ENCODE measurements at places on chromosomes 5 and 9. TPM values are rescaled to one million over a fixed set of nuclear protein-coding genes. Genes with fewer than 3 reads are reported as not detected.

Gene ACOT12
- not detected for total RNA-seq

GRCh38 chr9:12961276-12961809 is 186.5 kb downstream of the LURAP1L start:
- no peak for DNase-seq

- DNase-seq, result no peak
Measured at GRCh38 chr9:137776306-137776995, 101.1 kb upstream of the CACNA1B start.

Gene LYRM7
- 15.2 TPM for total RNA-seq

Gene LCN9
- total RNA-seq, result not detected

Gene TMEM161B
- total RNA-seq, result 62.4 TPM

- no peak for DNase-seq
Measured at GRCh38 chr5:100406640-100407039, 128.5 kb upstream of the FAM174A start.

Gene SOHLH1
- total RNA-seq, result not detected

Gene PRR7
- total RNA-seq, result not detected

DNA sequence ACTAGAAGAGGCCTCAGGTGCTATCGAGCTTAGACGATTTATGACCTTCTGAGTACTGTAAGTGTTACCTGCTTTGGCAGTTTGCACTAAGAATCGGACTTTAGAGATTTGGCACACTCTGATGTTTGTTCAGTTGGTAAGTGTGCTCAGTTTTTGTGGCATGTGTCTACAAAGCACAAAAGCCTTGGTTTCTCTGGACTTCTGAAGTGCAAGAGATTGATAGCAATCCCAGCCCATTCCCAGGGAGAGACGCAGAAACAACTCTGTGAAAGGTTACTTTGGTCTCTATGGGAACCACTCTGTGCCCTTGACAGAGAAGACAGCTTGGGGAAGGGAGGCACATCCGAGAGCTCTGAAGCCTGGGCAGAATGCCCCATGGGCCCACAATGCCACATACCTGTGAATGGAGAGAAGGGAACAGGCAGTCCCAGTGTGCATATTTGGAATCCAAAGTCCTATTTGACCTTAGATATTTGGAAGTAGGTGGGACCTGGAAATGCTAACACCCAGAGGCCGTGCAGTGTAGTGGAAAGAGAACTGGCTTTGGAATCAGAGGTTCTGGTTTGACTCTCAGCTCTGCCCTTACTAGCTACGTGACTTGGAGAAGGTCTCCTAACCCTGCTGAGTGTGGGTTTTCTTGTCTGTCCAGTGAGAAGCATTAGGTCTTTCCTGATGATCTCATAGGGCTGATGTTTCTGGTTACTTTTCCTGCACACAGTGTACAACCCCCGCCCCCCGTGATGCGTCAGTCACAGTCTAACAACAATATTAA is 194.3 kb upstream of the VLDLR start:
- peak; percentile 70 for DNase-seq

Gene ISL1
- total RNA-seq, result not detected

- peak; percentile 27 for DNase-seq
Measured at GRCh38 chr9:104774831-104775573, 11.1 kb downstream of the NIPSNAP3B start.

DNA sequence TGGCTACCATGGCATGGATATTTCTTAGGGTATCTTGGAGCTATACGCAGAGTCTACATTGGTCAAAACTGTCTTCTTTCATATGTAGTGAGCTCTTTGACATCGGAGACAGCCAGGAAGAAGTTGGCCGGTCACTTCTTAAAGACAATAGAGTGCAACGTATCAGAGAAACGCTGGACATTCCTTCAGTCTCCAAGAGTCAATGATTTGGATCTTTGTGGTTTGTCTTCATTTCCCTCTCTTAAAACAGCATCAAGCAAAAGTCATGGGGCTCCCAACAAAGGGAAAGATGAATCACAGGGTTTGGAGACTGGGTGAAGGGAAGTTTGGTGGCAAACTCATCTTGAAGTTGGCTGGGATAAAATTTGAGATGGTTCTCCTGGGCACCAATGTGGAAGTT is 320.1 kb downstream of the AGTPBP1 start:
- DNase-seq, result no peak

Gene NR3C1
- total RNA-seq, result 6.4 TPM

GRCh38 chr9:136455043-136456002 is 15.7 kb upstream of the INPP5E start:
- DNase-seq, result no peak

Gene PROB1
- not detected for total RNA-seq

DNA sequence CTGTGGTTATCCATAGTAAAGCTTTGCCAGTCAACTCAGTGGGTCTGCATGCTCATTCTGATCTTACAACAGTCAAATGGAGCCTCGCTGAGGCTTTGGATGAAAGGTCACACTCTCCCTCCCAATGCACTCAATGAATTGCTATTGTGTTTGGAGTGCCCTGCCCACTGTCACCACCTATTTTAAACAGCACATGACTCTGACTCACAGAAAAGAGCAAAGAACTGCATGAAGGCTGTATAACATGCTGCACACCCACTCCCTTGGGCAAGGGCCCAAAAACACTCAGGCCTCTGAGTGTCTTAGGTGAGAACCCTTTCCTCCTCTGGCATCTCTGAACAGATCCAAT is 118.7 kb upstream of the CCDC112 start:
- peak; percentile 70 for DNase-seq

DNA sequence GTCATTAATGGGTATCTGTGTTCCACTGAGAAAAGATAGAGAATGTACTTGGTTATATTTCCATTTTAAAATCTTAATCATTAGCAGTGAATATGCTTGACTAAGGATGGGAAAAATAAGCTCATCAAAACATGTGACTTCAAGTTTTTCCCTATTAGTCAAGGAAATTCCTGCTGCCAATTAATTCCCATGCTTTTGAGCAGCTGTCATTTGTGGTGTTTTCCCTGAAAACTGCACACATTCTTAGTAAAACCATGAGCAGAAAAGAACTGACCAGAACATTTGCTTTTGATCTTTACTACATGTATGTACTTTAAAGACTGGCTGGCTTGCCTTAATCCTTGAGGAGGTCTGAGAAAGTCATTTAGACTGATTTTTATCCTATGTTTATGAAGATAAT is 75.2 kb downstream of the AOPEP start:
- no peak for DNase-seq

GRCh38 chr9:123081824-123082223 is 48.4 kb downstream of the GPR21 start:
- no peak for DNase-seq

- DNase-seq, result no peak
Measured at GRCh38 chr5:115599502-115599901, 2.8 kb downstream of the TICAM2 start.

DNA sequence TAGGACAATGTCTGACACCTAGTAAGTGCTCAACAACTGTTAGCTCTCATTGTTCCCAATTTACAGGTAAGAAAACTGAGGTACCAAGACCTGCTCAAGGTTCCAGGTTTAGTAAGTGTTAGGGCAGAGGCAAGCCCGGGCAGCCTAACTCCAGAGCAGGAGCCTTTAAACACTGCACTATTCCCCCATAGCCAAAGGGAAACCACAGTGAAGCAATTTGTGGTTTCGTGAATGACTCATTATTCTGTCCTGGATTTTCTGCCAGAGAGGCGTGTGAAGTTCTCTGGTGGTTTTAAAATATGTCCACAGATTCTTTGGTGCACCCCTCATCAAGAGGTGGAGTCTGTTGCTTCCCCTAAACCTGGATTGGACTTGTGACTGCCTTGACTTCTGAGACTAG is 1.0 kb upstream of the MCC start:
- peak; percentile 28 for DNase-seq

- DNase-seq, result no peak
Measured at GRCh38 chr5:83548581-83548980, 77.0 kb downstream of the VCAN start.

- no peak for DNase-seq
Measured at GRCh38 chr5:143124593-143124992, 278.9 kb downstream of the NR3C1 start.

DNA sequence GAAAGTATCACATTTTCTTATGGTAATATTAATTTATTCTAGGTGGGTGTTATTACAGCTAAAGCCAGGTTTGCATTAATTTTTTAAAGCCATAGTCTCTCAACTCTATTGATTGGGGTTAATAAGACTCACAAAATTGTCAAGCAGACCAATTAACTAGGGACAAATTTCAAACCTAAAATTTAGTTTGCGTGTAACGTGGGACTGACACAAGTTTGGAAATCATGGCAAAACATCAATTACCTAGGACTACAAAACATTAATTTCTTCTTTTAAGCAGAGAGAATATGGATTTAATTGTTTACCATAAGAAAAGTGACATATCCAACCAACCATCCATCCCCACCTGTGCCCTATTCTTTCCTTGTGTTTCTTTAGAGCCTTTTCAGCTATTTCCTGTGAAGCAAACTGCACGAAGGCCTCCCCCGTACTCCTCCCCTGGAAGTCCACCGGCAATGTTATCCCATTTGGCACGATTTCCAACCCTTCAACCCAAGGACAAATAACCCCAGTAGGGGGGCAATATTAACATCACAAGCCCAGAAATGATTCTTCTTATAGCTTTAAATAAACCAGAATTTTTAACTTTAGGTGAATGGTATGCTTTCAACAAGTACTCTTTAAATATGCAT is 4.4 kb downstream of the HNRNPH1 start:
- no peak for DNase-seq

DNA sequence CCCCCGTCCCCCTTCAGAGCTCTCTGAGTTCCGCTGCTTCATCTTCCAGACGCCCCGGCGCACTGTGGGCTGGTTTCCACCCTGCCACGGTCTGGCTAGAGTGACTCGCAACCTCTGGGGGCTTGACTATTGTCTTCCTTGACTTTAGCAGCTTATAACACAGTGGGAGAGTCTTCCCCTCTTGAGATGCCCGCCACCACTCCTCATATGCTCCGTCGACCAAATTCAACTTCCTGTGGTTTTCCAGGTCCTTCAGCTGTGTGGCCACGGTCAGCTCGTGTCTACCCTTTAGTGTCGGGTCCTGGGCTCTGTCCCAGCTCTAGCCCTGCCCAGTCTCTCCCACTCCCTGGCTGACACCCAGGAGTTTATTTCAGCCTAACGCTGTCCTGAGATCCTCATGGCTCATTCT is 28.2 kb upstream of the NCS1 start:
- peak; percentile 60 for DNase-seq

DNA sequence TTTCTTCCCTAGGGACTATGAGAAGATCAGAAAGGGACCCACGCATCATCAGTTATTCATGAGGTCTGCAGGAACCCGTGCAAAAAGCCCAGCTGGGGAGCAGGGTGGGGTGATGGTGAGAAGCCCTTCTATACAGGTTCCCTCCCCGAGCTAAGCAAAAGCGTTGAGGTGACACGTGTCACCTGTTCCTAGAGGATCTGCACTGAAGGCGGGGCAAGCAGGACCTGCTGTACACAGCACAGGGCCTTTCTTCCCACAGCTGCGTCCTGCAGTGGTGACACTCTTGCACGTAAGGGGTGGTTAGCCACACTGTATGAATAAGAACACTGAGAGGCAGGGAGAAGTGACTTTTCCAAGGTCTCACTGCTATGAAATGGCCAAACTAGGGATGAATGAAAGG is 37.2 kb upstream of the SH3PXD2B start:
- DNase-seq, result no peak

DNA sequence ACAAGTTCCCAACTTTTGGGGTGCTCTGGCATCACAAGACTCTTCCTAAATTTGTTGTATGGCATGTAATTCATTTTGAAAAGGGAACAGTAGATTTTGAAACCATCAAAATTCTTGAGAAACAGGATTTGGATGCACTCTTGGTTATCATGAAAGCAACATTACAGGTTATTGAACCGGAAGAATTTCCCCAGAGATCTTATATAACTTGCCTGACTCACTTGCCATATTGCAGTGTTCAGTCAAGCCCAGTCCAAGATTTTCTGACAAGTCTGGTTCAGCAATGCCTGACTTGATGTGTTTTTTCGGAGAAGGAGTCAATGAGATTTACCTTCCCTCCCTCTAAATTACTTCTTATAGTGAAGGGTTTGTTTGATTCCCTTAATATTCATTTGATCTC is 32.0 kb downstream of the SMIM15 start:
- DNase-seq, result no peak

- DNase-seq, result no peak
Measured at GRCh38 chr9:35760651-35761050, 6.6 kb upstream of the MSMP start.

DNA sequence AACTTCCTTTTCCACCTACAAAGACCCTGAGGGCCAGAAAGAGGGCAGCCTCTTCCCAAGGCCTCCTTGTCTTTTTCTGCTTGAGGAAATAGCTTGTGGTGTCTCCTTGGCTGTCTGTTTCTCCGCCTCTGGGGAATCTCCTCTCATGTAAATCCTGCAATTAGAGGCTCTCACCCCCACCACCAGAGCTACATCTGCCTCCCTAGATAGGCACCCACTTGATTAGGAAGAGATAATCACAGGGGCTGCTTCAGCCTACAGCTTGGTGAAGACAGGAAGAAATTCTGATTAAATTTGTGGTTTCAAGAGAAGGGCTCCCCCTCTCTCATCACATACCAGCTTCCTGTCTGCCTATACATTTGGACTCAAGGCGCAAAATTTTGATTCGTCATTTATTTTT is 75.6 kb downstream of the TLR4 start:
- no peak for DNase-seq

DNA sequence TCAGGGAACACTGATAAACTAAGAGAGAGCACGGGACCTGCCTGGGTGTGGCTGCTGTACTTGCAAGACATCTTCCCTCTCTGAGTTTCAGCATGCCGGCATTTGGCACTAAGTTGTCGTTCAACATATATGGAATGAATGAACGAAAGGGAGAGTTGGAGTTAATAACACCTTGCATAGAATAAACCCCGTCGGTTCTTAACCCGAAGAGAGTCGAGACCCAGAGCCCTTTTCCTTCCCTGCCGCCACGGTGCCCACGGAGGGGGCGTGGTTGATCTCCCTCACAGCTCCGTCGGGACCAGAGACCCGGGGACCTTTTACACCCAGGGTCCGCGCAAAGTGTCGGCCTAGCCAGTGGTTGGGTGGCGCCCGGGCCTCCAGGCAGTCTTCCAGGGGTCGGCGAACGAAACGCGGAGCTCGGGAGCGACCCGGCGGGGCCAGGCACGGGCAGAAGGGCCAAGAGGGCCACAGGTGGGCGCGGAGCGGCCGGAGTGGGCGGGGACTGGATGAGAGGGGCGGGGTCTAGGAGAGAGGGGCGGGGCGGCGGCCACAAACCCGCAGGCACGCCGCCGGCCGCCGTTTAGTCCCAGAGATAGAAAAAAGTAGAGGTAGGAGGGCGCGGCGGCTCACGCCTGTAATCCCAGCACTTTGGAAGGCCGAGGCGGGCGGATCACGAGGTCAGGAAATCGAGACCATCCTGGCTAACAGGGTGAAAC is 735 bp upstream of the RPL26L1 start:
- peak; percentile 76 for DNase-seq

- no peak for DNase-seq
Measured at GRCh38 chr5:67543720-67544270, 347.2 kb upstream of the CD180 start.

Gene PCDHGA2
- 2.3 TPM for total RNA-seq

- no peak for DNase-seq
Measured at GRCh38 chr5:134420343-134420742, 8.7 kb upstream of the CDKN2AIPNL start.

Gene IRGM
- total RNA-seq, result not detected

Gene KCNV2
- total RNA-seq, result not detected

GRCh38 chr5:108523360-108523759 is 141.5 kb upstream of the FBXL17 start:
- no peak for DNase-seq

Gene PCDHB2
- total RNA-seq, result not detected

Data from stomach (tissue), 19 donors.